SJCRH30 (cell line): ENCODE measurements at places on chromosomes 3 and 15. TPM values are rescaled to one million over a fixed set of nuclear protein-coding genes. Genes with fewer than 3 reads are reported as not detected.
A peak's percentile ranks its signal among the peaks of the same experiment; 100 is the strongest.

The CLDN16 gene
- total RNA-seq = not detected in 2 replicates

The KLHL25 gene
- total RNA-seq = 8.2 and 9.5 TPM in 2 replicates

GRCh38 chr3:143384076-143384475, 264.5 kb downstream of the CHST2 start:
- no peaks in the 10 kb centered on the region for H3K27me3 ChIP-seq
- H3K4me3 ChIP-seq = no peak overlapping the region
- no peaks in the 10 kb centered on the region for H3K36me3 ChIP-seq
- H3K27ac ChIP-seq = no peak overlapping the region

DNA sequence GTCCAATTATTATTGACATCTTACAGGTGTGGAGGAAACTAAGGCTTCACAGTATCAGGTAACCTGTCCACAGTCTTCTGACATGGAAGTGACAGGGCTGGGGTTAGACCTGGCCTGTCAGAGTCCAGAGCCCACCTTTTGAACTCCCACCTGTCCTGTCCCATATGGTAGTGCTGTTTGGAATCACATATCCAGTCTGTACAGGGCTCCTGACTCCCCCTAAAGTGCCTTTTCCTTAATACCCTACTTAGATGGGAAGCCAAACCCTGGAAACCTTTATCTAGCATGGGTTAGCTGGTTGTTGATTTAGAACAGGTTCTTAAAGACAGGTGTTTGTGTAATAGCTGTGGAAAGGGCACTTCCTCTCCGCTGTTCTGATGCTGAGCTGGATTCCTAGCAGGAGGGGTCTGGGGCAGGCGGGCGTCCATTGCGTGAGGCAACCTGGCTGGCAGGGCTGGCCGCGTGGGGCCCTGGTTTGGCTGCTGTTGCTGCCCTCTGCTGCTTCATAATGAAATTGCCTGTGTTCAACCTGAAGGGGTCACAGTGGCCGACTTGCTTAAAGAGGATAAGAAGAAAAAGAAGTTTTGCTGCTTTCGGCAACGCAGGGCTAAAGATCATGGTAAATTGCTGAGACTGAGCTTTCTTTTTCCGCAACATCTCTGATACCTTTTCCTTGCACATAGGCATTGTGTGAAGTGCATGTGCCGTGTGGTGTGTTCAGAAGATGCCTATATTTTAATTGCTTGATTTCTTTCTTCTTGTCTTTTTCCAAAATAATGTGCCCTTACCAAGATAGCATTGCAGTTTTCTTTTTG, 136.2 kb downstream of the CHDH start:
- no peaks in the 10 kb centered on the region for H3K4me1 ChIP-seq
- no peak overlapping the region for H3K4me3 ChIP-seq
- H3K36me3 ChIP-seq = no peaks in the 10 kb centered on the region
- peak; percentile 70 for DNase-seq

DNA sequence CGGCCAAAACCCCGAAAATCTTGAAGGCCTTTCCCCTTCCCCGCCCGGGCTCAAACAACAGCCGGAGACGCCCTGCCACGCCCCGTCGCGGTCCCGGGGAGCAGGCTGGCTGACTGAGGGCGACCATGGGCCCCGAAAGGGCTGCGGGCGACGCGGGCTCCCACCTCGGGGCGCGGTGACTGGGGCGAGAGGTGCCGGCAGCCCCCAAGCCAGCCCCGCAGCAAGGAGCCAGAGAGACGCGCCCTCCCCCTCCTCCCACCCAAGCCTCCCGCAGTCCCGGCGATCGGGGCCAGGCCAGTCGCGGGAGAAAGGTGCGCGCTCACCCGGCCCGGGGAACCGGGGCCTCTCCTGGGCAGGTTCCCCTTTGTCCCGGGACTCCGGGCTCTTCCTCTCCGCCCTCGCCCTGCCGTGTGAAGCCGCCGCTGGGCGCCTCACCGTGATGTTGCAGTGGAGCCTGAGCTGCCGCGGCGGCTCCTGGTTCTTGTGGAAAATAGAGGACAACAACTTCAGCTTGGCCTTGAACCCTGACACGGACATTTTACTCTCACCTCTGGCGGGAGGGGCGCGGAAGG, 30.6 kb upstream of the ZSCAN2 start:
- no peaks in the 10 kb centered on the region for H3K27me3 ChIP-seq
- H3K4me1 ChIP-seq = 0 out of 2 replicates have a peak, but pooled peaks cover 3% of the 10 kb centered on the region
- H3K27ac ChIP-seq = peak overlapping the region; percentile 53
- no peaks in the 10 kb centered on the region for H3K36me3 ChIP-seq

DNA sequence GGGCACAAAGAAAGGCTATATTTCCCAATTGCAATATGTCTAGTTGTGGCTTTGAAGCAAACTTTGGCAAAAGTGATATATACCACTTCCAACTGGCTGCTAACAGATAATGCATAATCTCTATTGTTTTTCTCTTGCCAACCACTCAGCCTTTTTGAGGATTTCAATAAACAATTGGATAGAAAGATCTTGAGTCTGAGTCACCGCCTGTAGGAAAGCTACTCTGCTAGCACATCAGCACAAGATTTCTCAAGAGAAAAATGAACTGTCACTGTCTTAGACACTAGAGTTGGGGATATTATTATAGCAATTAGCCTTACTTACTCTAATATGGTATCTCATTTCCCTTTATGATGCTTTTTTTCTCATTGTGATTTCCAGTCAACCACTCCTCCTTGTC, 119.7 kb downstream of the SST start:
- no peaks in the 10 kb centered on the region for H3K36me3 ChIP-seq
- no peak overlapping the region for H3K27ac ChIP-seq
- H3K27me3 ChIP-seq = no peaks in the 10 kb centered on the region
- H3K4me1 ChIP-seq = no peaks in the 10 kb centered on the region
- no peak overlapping the region for H3K4me3 ChIP-seq

DNA sequence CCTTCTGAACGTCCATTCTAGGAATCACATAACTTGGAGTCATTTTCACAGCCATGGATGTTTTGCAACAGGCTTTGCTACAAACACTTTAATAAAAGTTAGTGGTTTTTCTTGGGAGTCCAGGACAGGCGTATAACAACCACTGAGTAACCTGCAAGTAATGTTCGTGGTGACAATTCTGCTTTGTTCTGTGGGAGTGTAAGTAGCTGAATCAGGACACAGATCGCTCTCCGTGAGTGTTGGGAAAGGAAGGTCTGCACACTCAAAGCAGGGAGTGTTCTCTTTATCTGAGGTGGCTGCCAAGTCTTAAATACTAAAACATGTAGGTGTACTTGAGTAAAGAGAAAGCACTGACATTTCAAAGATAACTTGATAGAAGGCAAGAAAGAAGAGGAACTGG, 7.9 kb upstream of the BNC1 start:
- H3K4me3 ChIP-seq = no peak overlapping the region
- H3K4me1 ChIP-seq = no peaks in the 10 kb centered on the region
- H3K27ac ChIP-seq = no peak overlapping the region
- no peak for DNase-seq
- no peaks in the 10 kb centered on the region for H3K36me3 ChIP-seq
- no peaks in the 10 kb centered on the region; the same call in 1 of the 2 replicates for H3K27me3 ChIP-seq

GRCh38 chr15:79874242-79874641, 22.6 kb downstream of the MTHFS start:
- no peak overlapping the region for H3K4me3 ChIP-seq
- H3K27ac ChIP-seq = peak overlapping the region; percentile 15; the same call in 1 of the 2 replicates
- no peaks in the 10 kb centered on the region for H3K27me3 ChIP-seq
- H3K36me3 ChIP-seq = peaks cover 39% of the 10 kb centered on the region

The TRAT1 gene
- 0.08 TPM in 1 of 2 replicates, not detected in the other for total RNA-seq

GRCh38 chr15:62020576-62021160, 39.6 kb downstream of the VPS13C start:
- H3K4me3 ChIP-seq = no peak overlapping the region
- no peaks in the 10 kb centered on the region for H3K4me1 ChIP-seq
- H3K27me3 ChIP-seq = no peaks in the 10 kb centered on the region

The SLC4A7 gene
- 59.5 and 71.5 TPM in 2 replicates for total RNA-seq

GRCh38 chr15:81222007-81222406, 25.3 kb downstream of the IL16 start:
- no peaks in the 10 kb centered on the region for H3K36me3 ChIP-seq
- H3K4me1 ChIP-seq = no peaks in the 10 kb centered on the region
- H3K4me3 ChIP-seq = no peak overlapping the region
- H3K27me3 ChIP-seq = no peaks in the 10 kb centered on the region; the same call in 1 of the 2 replicates
- no peak overlapping the region for H3K27ac ChIP-seq
- DNase-seq = no peak

The EXD1 gene
- total RNA-seq = not detected in 2 replicates

GRCh38 chr15:85412066-85412465, 31.7 kb downstream of the AKAP13 start:
- H3K4me3 ChIP-seq = no peak overlapping the region
- no peaks in the 10 kb centered on the region for H3K27me3 ChIP-seq

DNA sequence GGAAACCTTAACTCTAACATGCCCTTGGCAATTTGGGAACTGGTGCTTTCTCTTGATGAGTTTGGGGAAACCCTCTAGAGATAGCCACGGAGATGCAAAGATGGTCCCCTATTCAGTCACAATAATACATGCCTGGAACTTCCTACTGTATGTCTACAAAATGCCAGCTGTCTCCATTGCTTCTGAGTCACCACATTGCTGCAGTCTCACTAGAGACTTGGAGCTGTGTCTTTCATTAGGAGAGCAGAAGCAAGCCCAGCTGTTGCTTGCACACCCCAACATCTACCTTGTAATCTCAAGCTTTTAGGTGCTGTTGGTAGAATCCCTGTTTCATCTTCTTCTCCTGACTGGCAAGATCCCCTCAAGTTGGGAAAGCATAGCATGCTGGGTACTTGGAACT, 261.0 kb downstream of the ADAMTSL3 start:
- no peak overlapping the region for H3K4me3 ChIP-seq
- H3K27me3 ChIP-seq = no peaks in the 10 kb centered on the region
- peak; percentile 44 for DNase-seq
- no peaks in the 10 kb centered on the region for H3K36me3 ChIP-seq

The AP3B2 gene
- not detected in 2 replicates for total RNA-seq

DNA sequence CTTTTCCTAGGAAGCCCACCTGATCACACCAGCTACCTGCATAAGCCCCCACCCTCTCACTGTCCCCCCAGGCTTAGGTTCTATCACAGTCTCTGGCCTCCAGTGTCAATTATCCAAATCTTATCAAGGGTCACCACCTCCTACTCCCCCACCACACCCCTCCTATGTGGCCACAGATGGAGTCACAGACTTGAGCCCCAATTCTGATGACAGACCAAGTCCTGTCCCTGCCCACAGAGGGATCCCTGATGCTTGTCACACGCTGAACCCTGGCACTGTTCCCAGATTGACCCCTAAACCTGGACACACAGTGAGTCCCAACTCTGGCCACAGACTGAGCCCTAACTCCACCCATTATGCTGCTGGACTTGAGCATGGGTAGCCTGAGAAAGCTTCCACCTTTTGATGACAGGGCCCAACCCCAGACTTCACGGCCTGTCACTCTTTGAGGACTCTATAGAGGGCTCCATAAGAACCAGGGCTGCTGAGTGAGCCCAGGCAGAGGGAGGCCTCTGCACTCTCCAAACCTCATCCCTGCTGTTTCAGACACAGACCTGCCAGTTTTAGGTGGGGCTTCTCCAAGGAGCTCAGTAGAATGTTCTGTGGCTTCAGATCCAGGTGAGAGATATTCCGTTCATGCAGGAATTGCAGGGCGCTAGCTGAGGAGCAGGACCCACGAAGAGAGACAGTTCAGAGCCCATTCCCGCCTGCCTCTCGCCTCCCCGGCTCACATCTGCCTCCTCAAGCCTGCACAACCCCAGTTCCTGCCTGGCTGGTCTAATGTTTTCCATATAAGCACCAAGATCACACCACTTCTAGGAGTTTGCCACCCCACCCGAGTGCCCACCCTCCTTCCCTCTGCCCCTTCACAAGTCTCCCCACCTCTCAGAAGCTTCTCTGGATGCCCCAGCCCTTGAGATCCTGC, 1.8 kb downstream of the ULK3 start:
- no peak for DNase-seq
- H3K4me3 ChIP-seq = no peak overlapping the region
- H3K27ac ChIP-seq = no peak overlapping the region
- H3K4me1 ChIP-seq = peaks cover 5% of the 10 kb centered on the region; the same call in 1 of the 2 replicates

DNA sequence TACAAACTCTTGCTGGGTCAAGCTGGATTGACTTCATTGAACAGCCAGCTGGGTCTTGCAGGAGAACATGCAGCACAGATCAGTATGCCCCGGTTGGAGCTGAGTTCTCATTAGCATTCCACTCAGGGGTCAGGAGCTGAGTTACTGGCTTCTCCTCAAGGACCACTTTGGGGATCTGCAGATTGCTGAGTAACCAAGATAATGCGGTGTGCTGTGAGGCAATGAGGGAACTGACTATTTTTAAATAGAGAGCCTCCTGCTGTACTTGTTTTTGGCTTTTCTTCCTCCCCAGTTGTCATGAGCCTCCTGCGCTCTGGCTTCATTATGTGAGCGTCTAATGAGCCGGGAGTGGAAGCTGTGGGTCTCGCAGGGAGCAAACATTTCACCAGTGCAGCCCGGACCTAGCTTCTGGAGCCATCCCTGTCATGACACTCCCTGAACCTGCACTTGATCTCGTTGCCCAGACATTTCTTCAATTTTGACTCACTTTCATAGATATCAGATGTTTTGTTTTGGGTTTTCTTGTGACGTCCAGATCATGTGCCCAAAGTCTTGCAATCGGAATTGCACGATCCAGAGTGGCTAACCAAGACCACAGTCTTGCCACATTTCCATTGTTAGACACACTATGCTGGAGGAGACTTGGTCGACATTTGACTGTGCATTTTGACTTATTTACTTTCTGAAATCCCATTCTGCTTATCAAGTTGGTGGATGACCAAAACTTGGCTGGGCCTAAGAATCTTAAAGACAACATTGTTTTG, 327.2 kb downstream of the LRTM1 start:
- H3K36me3 ChIP-seq = no peaks in the 10 kb centered on the region
- no peaks in the 10 kb centered on the region for H3K27me3 ChIP-seq
- no peaks in the 10 kb centered on the region for H3K4me1 ChIP-seq
- DNase-seq = no peak
- no peak overlapping the region for H3K4me3 ChIP-seq
- H3K27ac ChIP-seq = no peak overlapping the region

The DPH6 gene
- total RNA-seq = 10.6 and 13.0 TPM in 2 replicates

DNA sequence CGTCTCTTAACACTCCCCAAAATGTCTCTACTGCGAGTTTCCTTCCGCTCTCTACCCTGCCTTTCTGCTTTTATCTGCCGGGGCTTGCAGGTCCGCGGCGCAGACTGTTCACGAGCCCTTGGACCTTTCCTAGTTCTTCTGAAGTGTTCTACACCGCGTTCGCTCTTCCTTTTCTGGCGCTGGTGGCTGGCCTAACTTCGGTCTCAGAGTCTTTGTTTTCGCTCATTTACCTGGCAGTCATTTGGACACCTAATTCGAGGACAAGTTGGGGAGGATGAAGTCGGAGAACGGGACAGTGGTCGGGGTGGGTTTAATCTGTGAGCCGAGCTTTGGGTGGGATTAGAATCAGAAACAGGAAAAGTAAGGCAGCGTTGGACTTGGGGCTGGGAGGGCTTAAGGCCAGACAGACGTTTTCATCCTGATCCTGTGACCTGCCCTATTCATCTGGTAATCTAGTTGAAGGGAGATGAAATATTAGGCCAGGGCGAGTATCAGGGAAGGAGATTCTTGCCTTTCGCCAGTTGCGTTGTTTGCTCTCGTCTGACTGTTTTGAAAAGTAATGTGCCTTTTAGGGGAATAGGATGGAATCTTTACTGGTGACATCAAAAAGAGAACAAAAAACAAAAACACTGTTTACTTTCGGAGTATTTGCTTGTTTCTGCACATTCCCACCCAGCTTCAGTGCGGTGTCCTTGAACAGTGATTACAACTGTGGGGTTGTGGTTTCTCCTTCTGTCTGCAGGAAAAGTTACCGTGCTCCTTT, 1.8 kb downstream of the DIPK2A start:
- H3K4me1 ChIP-seq = no peaks in the 10 kb centered on the region
- peak overlapping the region; percentile 57; the same call in 1 of the 2 replicates for H3K27ac ChIP-seq
- no peaks in the 10 kb centered on the region; the same call in 1 of the 2 replicates for H3K27me3 ChIP-seq
- peak; percentile 63 for DNase-seq
- H3K36me3 ChIP-seq = no peaks in the 10 kb centered on the region
